Stimulated activated CD8-positive, alpha-beta memory T cell treated with anti-CD3 and anti-CD28 coated beads, Interleukin-15, amount 100 ng/mL, for 1 hour (primary cell): ENCODE measurements at places on chromosomes 7 and 10.

GRCh38 chr10:53786236-53786900 lies 1013.8 kb upstream of the MBL2 start:
- DNase-seq = no peak

GRCh38 chr10:104540181-104540580 lies 100.9 kb upstream of the SORCS3 start:
- no peak for DNase-seq

GRCh38 chr10:104707602-104708459 lies 66.7 kb downstream of the SORCS3 start:
- DNase-seq = no peak

DNA sequence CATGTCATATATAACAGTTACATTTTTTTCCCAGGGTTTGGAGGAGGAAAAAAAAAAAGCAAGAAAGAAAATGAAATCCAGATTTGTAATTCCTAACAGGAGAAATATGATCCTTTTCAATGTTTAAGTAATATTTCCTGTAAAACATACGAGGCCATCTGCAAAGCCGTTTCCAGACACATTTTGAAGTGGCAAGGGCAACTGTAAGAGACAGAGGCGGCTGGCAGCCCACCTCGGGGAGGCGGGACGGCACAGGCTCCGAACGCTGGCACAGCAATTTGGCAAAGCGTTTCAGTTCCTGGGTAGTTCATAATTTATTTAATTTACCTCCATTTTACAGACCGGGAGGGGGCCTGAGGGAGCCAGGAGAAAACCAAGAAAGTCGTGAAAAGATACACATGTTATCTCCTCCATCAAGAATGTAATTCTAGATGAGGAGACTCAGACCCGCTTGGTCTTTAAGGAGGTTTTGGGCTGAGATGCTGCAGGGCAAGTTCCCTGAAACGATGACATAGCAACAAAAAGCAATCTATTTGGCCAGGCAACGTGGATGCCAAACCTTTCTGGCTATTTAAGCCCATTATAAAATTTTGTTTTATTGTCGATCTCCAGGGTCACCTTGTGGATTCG lies 448.5 kb upstream of the MKI67 start:
- DNase-seq = no peak

DNA sequence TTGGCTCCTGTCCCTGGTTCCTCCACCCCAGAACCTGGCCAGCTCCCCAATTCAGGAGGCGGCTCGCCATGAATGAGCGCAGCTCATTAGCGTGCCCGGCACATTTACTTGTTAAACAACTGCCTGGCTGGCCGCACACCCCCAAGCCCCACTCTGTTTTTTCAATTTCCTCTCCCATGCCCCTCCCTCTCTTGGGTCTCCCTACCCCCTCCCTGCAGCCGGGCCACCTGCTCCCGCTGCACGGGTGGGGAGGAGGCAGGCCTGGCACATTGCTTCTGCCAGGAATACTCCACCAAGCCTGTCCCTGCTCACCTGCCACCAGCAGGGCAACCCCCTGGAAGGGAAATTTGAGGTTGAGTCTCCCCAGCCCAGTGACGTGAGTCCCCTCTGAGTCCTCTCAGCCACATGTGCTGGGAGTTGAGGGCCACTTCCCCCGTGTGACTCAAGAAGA lies 2.5 kb upstream of the SLIT1 start:
- DNase-seq = no peak

- DNase-seq = no peak
Observed at GRCh38 chr10:47244560-47245500, 55.2 kb upstream of the GDF10 start.

GRCh38 chr10:113905756-113906155 lies 51.3 kb downstream of the NHLRC2 start:
- no peak for DNase-seq

GRCh38 chr10:71653044-71653443 lies 66.5 kb downstream of the C10orf105 start:
- DNase-seq = no peak

- DNase-seq = no peak
Observed at GRCh38 chr7:127907110-127908040, 123.9 kb downstream of the LRRC4 start.

DNA sequence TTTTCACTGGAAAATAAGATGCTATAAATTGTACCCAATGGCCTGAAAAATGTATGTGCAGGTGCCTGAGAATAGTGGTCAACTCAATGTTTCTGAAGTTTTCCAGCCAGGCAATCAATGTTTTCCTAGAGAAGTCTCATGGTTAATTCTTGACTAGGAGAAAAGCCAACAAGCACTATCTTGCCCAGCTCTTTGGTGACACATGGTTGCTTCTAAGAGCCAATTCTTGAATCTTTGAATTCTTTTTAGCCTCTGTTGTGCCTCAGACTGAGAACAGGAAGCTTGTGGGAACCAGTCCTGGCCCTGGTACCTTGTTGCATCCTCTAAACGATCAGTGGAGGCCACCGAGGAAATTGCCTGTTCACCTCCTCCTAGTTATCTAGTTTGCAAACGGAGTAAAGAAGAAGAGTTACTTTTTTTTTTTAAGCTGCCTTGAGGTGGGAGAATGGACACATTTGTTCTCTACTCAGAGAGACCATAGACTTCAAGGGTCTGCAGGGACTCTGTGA lies 144.0 kb upstream of the MKLN1 start:
- DNase-seq = no peak

- no peak for DNase-seq
Observed at GRCh38 chr7:16773326-16773725, 19.8 kb downstream of the TSPAN13 start.

GRCh38 chr10:106793617-106794016 lies 370.9 kb downstream of the SORCS1 start:
- DNase-seq = no peak

DNA sequence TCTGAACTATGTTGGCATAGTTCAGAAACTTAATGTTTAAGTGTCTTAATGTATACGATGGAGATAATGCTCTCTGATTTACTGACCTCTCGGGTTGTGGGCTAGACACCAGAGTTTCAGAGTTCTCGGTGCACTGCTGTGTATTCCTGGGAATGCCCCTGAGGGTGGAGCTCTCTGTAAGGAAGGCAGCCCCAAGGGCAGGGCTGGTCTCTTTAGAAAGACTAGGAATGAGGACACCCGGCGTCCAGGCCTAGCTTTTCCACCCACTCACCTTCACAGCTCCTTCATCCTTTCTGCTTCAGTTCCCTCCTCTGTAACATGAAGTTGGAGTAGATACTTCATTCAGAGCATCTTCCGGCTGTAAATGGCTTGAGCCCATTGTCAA lies 536.6 kb upstream of the GALNT17 start:
- DNase-seq = no peak

DNA sequence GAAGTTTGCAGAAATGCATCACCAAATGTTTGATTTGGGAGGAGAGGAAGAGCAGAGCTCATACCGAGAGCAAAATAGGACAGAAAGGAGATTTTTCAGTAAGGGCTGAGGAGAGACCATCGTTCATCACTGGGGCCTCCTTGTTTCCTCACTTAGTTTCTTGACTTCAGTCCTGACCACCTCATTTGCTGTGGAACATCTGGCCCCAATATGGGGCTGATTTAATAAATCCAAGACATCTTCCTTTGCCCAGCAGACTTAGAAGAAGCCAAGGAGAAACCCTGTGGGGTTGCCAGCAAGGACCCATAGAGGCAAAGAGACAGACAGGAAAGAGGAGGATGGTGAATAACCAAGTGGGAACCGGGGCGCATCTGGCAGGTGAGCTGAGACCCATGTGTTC lies 60.4 kb downstream of the CHST3 start:
- DNase-seq = no peak

- no peak for DNase-seq
Observed at GRCh38 chr10:83673316-83673715, 466.0 kb upstream of the GHITM start.

- DNase-seq = no peak
Observed at GRCh38 chr7:108419961-108420908, 36.0 kb downstream of the NRCAM start.

DNA sequence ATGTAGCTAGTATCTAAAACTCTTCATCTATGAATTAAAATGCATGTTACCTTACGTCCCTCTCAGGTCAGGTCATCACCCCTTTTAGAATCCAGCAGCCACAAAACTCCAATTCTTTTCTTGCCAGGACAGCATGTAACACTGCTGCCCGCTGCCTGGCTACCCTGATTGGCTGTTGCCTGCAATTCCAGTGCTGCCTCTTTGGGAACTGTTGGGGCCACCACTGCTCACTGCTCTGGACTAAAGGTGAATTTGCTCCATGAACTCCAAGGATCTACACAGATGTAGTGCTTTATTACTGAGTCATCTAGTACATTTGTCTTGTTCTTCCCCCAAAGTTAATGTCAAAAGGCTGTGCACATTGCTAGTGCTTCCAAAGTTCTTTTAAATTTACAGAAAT lies 40.4 kb downstream of the SCIN start:
- DNase-seq = no peak

DNA sequence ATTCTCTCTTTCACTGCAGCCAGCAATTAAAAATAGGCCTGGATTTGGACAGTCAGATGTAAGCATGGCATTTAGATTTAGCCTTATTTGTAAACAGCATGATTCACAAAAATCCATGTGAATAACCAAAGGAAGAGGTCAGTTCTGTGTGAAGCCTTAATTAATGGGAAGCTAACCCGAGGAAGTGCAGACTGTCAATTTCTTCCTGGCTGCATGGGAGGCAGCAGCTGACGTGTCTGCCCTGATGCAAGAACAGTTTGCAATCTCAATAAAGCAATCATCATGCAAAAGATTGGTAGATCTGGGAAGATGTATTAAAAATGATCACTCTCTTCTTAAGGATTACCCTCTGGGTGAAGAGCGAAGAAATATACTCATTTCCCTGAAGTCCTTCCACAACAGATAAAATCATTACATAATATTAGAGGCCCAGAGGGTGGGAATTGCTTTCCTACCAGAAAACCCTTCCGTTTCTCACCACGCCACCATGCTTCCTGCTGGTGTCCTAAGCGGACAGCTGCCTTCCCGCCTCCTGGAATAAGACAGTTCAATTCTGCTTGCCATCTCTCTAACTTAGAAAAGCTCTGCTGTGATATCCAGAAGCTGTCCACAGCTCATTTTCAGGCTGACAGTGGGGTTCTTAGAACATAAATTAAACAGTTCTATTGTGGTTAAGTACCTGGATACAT lies 526.7 kb upstream of the NRP1 start:
- no peak for DNase-seq

- no peak for DNase-seq
Observed at GRCh38 chr7:157188091-157188665, 49.5 kb downstream of the UBE3C start.

DNA sequence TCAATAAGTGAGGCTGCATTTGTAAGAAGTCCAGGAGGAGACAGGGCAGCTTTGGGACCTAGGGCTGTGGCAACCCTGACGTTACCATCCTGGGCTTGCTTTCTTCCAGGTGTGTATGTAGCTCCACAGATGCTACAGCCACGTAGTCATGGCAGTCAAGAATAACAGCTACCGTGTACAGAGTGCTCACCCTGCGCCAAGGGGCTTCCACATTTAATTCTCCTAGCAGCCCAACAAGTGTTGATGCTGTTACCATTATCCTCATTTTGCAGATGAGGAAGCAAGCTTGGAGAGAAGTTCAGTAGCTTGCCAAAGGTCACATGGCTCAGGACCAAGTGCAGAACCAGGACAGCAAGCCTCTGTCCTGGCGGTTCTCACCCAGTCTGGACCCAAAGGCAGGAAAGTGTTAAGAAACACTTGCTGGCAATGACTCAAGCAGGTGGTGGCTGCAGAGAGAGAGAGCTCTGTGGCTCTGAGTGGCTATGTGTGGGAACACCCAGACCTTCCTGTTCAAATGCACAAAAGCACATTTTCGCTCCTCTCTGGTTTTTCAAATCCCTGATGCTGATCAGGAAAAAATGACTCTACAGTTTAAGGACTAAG lies 89.8 kb downstream of the CREM start:
- no peak for DNase-seq

DNA sequence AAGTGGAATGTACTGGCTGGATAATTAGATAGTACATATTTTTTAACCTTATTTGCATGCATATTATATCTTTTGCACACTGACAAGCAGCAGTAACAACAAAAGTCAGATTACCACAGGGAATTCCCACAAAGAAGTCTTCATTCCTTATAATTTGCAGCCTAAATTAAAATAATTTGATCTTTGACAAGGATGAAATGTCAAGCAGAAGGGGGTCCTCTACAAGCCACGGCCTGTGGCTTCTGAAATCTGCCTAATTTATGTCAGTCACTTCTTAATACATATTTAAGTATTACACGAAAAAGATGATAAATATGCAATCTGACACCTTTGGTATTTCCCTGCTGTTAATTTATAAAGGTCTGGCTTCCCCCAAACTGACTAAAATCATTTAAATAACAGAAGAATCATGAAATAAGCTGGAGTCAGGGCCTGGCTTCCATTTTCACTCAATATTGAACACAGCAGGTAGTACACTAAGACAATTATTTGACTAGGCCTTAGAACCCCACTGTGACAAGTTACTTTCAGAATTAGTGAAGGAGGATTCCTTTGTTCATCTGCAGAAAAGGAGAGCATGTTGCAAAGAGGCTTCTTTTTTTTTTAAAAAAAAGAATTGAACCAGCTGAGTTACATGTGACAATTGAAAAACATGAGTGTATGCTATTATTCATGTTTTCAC lies 351.1 kb upstream of the ETV1 start:
- DNase-seq = no peak

- no peak for DNase-seq
Observed at GRCh38 chr7:120273476-120273975, 551 bp downstream of the KCND2 start.

DNA sequence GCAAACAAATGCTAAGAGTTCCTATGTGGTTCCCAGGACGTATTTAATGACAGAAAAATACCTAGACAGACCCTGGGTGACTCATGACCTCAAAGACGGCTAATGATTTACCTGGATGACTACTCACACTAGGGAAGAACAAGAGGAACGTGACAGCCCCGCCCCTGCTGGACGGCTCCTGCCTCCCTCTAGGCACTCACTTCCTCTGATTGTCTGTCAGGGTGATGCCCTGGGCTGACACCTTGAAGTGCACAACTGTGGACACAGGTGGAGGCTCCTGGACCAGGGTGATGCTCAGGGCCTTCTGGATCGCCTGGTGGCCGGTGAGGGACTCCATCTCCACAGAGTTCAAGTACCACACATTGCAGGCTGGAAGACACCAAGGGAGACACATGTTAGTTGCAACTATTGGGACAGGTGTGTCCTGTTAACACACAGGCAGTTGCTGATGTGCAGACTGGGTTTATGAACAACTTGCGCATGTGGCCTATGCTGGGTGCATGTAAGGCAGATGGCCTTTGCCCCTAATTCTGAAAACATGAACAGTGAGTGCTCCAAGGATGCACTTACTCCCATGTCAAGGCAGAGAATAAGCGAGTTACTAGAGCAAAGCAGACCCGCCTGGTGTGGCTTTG lies 298.3 kb downstream of the TNS3 start:
- DNase-seq = no peak

GRCh38 chr7:140060243-140060630 lies 2.5 kb downstream of the PARP12 start:
- no peak for DNase-seq

- DNase-seq = no peak
Observed at GRCh38 chr10:130232166-130233034, 96.2 kb downstream of the GLRX3 start.

- DNase-seq = no peak
Observed at GRCh38 chr7:150323682-150324372, 482 bp upstream of the ACTR3C start.

- no peak for DNase-seq
Observed at GRCh38 chr10:75662715-75663114, 231.3 kb downstream of the LRMDA start.

GRCh38 chr10:105956550-105956949 lies 1208.0 kb downstream of the SORCS1 start:
- DNase-seq = no peak

- no peak for DNase-seq
Observed at GRCh38 chr7:143965280-143965679, 10.6 kb downstream of the OR2F1 start.

- DNase-seq = no peak
Observed at GRCh38 chr7:14229047-14229446, 239.6 kb upstream of the ETV1 start.
